ENCODE measurements at places on chromosomes 4 and X. TPM values are rescaled to one million over a fixed set of nuclear protein-coding genes. Genes with fewer than 3 reads are reported as not detected.

CXCL8 gene
- polyA plus RNA-seq = 0.37 TPM

CPE gene
- polyA plus RNA-seq = 336 TPM

DNA sequence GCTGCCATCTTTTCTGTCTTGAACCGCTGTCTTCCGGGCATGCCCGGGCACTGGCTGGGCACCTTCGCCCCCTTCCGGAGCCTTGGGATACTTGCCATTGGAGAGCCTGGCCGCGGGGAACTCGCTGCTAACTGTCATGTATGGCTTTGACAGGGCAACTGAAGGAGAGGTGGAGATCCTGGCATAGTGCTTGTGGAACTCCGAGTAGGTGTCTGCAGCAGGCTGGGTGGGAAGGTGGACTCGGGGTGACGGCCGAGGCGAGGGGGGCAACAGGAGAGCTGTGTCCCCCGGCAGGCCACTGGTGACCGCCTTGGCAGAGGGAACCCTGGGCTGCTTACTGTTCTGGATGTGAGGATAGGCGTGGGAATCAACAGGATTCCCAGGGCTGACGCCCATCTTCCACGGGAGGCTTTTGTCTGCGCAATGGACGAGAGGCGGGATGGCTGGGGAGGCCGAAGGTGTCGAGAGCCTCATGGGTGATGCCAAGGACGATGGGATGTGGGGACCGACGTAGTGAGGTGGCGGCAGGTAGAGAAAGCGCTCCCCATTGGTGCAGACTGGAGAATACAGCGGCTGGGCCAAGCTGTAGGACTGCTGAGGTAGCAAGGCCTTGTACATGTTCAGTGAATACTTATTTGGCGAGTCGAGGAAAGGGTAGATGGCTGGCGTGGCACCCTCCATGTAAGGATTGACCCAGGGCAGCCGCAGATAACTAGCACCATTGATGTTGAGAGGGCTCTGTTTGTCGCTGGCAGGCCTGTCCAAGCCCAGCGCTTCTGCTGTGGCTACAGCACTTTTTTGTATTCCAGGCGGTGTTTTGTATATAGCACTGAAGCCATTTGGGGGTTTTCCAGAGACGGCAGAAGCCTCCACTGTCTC is 23.4 kb downstream of the BCOR start:
- DNase-seq = no peak

DNA sequence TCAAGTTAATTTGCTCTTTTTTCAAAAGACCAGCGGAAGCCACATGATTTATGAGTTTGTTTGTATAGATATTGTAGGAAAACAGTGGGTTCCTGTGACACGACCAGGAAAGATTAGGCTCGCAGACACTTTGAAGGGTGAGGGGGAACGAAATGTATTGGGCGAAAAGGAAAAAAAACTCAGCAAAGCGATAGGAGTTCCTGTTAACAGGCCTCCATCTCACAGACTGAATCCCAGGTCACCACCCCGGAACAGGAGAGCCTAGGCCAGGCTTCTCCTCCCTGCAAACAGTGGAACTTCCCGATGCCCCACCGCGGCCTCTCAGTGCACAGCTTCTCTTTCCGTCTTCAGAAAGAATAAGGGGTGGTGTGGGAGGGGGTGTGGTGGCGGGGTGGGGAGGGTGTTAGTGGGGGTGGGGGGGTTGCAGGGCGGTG is 181.8 kb upstream of the GPRIN3 start:
- no peak for DNase-seq

GRCh38 chr4:56424697-56425514 is 10.5 kb downstream of the PPAT start:
- DNase-seq = peak; percentile 42

GRCh38 chr4:89492581-89493071 is 185.0 kb upstream of the GPRIN3 start:
- no peak for DNase-seq

UGT2B7 gene
- polyA plus RNA-seq = not detected

- no peak for DNase-seq
Observed at GRCh38 chrX:71235482-71235881, 12.5 kb downstream of the GJB1 start.

TBX22 gene
- not detected for polyA plus RNA-seq

DNA sequence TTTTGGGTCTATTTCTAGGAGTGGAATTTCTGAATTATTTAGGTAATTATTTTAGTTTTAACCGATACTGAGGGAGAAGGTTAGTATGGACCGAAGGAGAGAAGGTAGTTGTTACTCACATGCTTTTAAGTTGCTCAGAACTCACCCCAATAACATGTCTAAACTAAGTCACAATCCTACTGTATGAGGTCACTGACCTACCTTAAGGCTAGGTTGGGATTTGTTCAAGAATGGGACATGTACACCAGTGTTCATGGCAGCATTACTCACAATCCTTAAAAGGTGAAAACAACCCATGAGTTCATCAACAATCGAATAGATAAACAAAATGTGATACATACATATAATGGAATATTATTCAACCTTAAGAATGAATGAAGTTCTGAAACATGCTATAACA is 90.5 kb downstream of the MSN start:
- no peak for DNase-seq

- DNase-seq = no peak
Observed at GRCh38 chr4:100839712-100840111, 321.9 kb upstream of the EMCN start.

GRCh38 chr4:143302536-143302935 is 34.1 kb upstream of the GAB1 start:
- DNase-seq = no peak

DCAF4L1 gene
- not detected for polyA plus RNA-seq

- no peak for DNase-seq
Observed at GRCh38 chr4:67896421-67897065, 12.7 kb upstream of the TMPRSS11D start.

DNA sequence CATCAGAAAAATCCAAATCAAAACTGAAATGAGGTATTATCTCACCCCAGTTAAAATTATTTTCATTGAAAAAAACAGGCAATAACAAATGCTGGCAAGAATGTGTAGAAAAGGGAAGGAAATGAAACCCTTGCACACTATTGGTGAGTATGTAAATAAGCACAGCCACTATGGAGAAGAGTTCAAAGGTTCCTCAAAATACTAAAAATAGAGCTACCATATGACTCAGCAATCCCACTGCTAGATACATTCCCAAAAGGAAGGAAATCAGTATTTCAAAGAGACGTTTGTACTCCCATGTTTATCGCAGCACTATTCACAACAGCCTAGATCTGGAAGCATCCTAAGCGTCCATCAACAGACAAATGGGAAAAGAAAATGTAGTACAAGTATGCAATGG is 932.4 kb downstream of the PCDH18 start:
- no peak for DNase-seq

CT83 gene
- not detected for polyA plus RNA-seq

DNA sequence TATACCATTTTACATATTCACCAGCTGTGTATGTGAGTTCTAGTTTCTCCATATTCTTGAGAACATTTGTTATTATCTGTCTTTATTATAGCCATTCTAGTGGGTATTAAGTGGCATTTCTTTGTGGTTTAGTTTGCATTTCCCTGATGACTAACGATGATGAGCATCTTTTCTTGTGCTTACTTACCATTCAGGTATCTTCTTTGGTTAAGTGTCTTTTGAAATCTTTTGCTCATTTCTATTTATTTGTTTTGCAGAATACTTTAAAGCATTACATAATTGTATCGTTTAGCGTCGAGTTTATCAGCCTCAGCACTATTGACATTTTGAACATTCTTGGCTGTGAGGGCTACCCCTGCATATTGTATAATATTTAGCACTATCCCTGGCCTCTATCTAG is 85.4 kb downstream of the FRMPD4 start:
- no peak for DNase-seq

DNA sequence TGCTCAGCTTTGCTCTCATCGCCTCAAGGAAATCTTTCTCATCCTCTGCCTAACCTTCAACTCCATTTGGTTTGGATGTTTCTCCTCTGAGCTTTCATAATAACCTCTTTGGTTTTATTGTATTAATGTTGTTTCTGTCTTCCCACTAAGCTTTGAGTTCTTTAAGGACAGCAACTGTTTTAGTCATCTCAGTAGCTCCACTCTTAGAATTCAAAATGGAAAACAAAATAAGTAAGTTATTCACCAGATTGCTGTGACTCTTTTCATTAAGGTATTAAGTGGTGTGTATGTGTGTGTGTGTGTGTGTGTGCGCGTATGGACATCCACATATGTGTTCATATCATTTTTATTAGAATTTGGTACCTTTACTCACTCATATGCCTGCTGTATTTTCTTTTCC is 279.2 kb upstream of the BOD1L1 start:
- DNase-seq = no peak

- DNase-seq = no peak
Observed at GRCh38 chr4:78293821-78294301, 236.7 kb downstream of the FRAS1 start.

GRCh38 chrX:28888416-28888815 is 301.2 kb downstream of the IL1RAPL1 start:
- DNase-seq = no peak

GRCh38 chr4:158913766-158914165 is 144.9 kb downstream of the FNIP2 start:
- DNase-seq = peak; percentile 26

DNA sequence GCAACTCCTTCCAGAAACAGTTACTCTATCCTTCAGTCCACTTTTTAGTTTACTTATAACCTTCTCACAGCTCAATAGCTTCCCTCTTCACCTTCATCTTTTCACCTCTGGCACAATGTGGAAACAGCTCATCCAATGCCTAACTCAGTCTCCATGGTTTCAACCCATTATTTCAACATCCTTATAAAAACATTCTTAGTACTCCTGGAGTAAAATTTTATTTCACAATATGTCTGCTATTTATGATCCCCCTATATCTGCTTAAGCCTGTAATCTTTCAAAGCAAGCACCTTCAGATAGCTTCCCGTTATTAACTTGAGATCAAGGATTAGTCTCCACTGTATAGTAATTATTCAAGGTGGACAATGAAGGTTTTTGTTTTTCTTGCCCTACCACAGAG is 156.3 kb downstream of the GASK1B start:
- DNase-seq = no peak

ODAM gene
- not detected for polyA plus RNA-seq

- DNase-seq = no peak
Observed at GRCh38 chr4:113825272-113825671, 63.7 kb upstream of the CAMK2D start.

GRCh38 chr4:164251257-164251656 is 502.7 kb upstream of the SMIM31 start:
- DNase-seq = peak; percentile 12

TMEM271 gene
- 2.1 TPM for polyA plus RNA-seq

GRCh38 chrX:40260146-40260747 is 162.5 kb upstream of the BCOR start:
- no peak for DNase-seq

GRCh38 chrX:49753691-49754090 is 57.9 kb upstream of the PAGE1 start:
- peak; percentile 17 for DNase-seq

STPG2 gene
- polyA plus RNA-seq = not detected

- no peak for DNase-seq
Observed at GRCh38 chr4:68735106-68735505, 64.7 kb upstream of the UGT2B15 start.

MAOA gene
- polyA plus RNA-seq = 11.3 TPM

DNA sequence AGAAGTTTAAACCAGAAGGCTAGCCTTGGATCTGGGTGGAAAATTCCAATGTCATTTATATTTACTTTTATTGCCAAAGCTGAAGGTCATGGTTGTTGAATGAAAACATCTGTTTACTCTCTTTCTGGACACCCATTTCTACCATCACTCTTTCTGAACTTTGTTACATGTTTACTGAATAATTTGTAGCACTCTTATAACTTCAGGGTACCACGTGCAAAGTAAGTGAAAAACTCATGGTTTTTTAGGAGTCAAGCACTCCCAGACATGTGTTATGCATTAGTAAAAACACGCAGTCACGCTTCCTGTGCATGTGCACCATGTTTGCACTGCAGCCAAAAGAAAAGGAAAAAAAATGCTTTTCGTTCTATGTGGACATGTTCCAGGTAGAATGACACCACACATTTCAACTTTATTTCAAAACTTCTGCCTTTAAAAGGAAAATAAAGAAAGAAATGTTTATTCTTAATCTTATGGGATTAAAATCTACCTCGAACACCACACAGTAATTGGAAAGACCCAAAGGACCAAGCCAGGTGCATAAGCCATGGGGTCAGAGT is 31.4 kb upstream of the ADH1C start:
- DNase-seq = no peak

TRIM61 gene
- polyA plus RNA-seq = not detected

SPANXN4 gene
- not detected for polyA plus RNA-seq

DNA sequence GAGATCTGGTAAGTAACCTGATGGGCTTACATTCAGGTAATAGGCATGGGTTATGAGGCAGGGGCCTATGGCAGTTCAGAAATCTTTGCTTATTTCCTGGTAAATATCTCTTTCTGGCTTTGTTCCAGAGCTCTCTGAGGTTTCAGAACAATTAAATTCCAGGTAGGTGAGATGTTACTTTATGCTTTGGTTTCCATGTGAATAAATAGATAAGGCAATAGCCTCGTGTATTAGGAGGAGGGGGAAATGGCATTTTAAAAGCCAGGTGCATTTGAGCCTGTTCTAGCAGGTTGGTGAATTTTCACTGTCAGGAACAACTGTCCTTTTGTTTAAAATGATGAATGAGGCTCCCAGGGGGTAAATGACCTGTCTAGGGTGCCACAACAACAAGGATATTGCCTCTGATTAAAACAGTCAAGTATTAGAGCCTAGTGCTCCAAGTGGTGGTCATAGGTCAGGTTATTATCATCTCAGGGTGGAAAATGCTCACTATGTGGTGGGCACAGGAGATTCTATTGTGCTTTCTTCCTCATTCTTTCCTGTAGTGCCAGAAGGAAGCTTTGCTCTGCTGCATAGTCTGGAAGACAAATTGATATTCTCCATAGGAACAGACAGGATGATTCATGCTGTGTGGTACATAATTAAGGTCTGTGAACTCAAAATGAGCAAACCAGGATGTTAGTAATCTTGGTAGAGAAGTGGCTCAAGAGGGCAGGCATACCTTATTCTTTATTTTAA is 296.2 kb downstream of the INPP4B start:
- DNase-seq = peak; percentile 64

- DNase-seq = peak; percentile 11
Observed at GRCh38 chr4:87680271-87680670, 30.2 kb downstream of the DMP1 start.

DNA sequence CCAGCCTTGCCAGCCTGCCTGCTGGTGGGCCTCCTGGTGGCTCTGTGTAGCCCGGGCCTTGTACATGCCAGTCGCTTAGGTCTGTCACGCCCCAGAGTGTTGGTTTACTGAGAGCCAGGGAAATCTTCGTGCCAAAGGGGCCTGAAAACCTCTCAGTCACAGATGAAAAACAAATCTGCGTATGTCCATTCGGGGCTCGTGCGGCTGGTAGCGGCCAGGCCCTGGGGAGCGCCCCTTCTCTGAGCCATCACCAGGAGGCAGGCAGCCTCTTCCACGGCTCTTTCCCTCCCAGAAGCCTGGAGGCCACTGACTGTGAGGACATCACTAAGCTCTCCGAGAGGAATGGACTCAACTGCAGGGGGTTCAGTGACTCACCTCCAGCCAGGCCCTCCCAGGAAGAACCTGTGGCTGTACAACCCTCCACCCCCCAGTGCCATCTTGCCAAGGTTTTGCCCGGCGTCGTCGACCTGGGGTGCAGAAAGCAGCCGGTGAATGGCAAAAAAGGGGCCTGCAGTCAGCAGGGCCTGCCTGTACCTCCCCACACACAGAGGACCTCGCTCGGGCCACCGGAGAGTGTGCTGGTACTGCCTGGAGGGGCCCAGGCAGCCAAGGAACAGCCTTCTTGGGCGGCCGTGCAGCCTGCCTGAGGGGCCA is 162.2 kb downstream of the BCOR start:
- DNase-seq = no peak

Data from brain (organoid and tissue), 16 donors.